ENCODE measurements at places on chromosomes 16 and 17. TPM values are rescaled to one million over a fixed set of nuclear protein-coding genes. Genes with fewer than 3 reads are reported as not detected.

LRRC75A gene
- total RNA-seq = 3.7 TPM

NAGPA gene
- total RNA-seq = 6.4 TPM

TMEM235 gene
- total RNA-seq = 0.10 TPM

FBXL20 gene
- 7.7 TPM for total RNA-seq

DNA sequence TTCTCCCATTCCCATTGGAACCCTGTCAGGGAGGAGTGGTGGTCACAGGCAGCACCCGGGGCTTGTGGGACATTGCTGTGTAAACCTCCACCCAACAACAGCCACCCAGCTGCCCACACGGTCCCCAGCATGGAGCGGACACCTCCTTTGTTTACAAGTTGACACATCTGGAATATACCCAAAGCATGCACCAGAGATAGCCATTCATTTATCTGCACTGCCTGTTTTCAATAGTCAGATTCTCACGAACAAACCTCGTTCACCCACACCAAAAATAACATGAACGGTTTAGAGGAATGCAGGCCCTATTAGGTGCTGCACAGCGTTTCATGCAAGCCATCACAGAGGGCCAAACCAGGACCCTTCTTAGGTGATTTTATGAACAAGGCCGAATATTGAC is 244.8 kb downstream of the FOXL1 start:
- no peak for DNase-seq

DNA sequence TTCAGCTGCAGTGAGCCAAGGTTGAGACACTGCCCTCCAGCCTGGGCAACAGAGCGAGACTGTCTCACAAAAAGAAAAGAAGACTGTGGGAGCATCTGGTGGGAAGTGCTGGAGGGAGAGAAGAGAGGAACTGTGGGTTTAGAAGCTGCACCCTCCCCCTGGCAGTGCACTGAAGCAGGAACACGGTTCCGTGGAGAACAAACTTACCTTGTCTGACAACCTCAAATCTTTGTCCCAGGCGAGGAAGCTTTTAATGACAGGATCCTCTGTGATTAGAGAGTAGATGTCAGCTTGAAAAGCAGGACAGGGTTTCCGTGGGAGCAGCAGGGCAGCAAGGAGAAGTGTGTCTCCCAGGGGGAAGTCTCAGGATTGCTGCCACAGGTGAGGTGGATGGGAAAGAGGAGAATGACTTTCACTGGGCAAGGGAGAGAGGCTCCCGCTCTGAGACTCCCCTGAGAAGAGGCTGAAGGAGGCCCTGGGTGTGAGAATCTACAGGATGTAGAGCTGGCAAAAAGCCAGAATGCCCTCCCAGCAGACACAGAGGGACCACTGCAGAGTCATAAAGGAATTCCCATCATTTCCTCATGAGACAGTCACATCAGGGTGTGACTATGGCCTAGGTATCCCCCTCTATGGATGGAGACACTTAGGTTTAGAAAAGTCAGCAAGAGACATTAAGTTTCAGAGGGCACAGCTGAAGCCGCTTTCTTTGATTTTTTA is 22.9 kb downstream of the PRR11 start:
- no peak for DNase-seq

- no peak for DNase-seq
Measured at GRCh38 chr16:68194251-68194650, 41.7 kb downstream of the ESRP2 start.

GRCh38 chr17:1162116-1162855 is 17.5 kb downstream of the ABR start:
- DNase-seq = peak; percentile 63

GRCh38 chr17:36824678-36825101 is 112.6 kb upstream of the LHX1 start:
- no peak for DNase-seq

GRCh38 chr17:73057196-73057595 is 35.3 kb downstream of the SLC39A11 start:
- no peak for DNase-seq

GRCh38 chr16:67837811-67838210 is 4.3 kb upstream of the THAP11 start:
- DNase-seq = no peak

- DNase-seq = peak; percentile 69
Measured at GRCh38 chr17:78973196-78973595, 6.5 kb downstream of the LGALS3BP start.

DNA sequence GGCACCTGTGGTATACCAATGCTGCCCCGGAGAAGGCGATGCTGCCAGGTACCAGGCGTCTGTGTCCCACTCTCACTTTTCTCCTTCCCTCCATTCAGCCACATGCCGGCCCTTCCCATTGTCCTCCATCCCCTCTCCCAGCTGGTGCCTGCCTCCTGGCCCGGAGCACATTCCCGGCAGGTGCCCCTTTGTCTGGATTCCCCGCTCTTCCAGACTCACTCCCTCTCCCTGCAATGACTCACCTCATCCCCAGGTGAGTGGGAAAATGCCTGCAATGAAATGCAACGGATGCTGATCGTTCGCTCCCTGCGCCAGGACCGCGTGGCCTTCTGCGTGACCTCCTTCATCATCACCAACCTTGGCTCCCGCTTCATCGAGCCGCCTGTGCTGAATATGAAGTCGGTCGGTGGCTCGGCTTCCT is 10.4 kb upstream of the KDM6B start:
- no peak for DNase-seq

- DNase-seq = no peak
Measured at GRCh38 chr16:4487955-4488498, 11.8 kb downstream of the HMOX2 start.

- DNase-seq = no peak
Measured at GRCh38 chr16:54199487-54200160, 87.0 kb downstream of the IRX3 start.
